Pons (tissue), 1 donor: ENCODE measurements at places on chromosomes 6 and 20.

DNA sequence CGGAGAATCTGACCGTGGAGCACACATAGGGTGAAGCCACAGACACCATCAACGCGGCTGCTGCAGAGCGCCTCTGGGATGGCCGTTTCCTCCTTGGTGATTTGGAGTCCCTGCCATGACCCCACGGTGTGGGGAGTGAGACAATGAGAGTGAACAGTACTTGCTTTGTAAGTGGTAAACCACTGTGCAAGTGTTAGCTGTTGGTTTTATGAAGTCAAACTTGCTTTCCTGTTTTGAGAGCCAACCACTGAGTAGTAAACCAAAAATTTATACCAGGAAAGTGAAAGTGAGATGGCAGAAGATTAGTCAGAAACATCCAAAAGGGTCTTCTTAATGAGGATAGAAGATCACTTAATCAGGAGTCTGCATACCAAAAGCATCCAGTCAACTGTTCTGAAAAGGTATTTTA is 160.7 kb downstream of the FOXC1 start:
- DNase-seq: no peak

DNA sequence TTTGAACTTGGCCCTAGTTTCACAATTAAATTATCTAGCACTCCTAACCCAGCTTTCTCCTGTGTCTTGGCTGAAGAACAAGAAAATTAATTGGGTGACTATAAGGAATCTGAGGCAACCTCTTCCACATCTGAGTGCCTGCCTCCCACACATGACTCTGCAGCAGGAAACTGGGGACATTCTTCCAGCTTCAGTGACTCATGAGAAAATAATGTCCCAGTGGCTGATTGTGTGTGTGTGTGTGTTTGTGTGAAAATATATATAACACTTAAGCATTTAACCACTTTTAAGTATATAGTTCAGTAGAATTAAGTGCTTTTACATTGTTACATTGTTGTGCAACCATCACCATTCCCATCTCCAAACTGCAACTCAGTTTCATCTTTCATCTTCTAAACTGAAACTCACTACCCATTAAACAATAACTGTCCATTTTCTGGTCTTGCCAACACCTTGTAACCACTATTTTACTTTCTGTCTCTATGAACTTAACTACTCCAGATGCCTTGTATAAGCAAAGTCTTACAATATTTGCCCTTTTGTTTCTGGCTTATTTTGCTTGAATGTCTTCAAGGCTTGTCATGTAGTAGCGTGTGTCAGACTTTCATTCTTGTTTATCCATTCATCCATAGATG is 8.7 kb downstream of the TRIM38 start:
- no peak for DNase-seq

- DNase-seq: no peak
Measured at GRCh38 chr6:56169366-56169765, 78.0 kb downstream of the COL21A1 start.

GRCh38 chr6:31776485-31776988 is 591 bp downstream of the VWA7 start:
- DNase-seq: no peak

GRCh38 chr6:13194852-13195251 is 133.5 kb downstream of the TBC1D7 start:
- peak; percentile 79 for DNase-seq

DNA sequence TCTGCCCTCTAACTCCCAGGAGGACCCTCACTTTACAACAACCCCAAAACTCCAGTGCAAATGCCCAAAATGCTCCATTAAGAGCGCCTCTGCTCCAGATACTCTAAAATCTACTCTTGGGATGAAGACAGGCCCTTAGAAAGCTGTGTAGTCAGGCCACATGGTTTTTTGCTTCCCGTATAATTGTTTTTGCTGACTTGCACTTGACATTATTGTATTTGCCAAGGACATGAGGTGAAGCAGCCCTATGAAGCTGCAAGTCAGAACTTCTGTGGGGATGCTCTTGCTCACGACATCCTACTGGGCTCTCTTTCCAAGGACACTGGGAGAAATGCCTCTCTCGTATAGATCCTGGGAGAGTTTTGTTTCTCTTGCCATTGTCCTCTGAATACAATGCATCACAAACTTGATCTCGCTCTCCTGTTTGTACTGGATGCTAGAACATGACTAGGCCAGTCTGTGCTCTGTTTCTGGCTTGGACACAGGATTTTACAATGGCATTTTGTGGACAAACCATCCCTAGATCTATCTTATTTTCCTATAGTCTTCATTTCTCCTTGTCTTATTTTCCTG is 177.2 kb upstream of the DTNBP1 start:
- DNase-seq: peak; percentile 75

GRCh38 chr6:40631744-40632143 is 44.6 kb upstream of the LRFN2 start:
- DNase-seq: peak; percentile 84

- peak; percentile 71 for DNase-seq
Measured at GRCh38 chr20:2932498-2932897, 59.2 kb downstream of the PTPRA start.

DNA sequence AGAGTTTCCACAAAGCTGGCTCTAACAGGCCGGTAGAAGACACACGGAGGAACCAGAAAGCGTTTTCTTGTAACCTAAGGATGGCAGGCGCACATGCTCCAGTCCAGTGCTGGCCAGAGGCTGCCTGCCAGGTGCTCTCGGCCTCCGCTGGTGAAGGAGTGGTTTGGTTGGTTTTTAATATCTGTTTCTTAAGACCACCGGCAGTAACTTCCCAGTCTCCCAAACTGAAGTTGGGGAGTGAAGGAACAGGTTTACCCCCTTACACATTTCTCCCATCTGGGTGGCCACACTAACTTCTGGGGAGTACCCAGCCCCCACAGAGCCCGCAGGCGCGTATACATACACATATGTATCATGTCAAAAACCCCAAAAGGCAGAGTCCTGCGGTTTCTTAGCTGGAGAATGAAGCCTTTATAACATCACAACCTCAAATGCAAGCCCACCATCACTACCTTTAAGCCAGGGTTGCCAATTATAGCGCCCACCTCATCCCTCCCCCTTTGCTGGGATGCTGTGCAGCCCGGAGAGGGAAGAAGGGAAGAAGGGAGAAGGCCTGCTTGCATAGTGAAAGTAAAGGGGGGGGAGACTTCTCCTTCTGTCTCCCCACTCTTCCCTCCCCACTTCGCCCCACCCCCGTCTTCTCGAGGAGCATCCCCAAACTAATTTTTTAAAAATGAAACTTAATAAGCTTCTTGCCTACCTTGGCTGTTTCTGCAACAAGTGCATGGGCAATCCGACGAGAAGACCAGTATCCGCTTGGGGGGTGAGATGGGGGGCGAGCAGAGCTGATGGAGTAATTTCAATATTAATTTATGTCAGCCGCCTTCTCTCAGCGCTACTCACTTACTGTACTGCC is 1.0 kb downstream of the TRERF1 start:
- DNase-seq: no peak

GRCh38 chr6:5659467-5659866 is 347.3 kb downstream of the NRN1 start:
- no peak for DNase-seq

- DNase-seq: peak; percentile 83
Measured at GRCh38 chr20:327186-328026, 2.1 kb downstream of the SOX12 start.

- peak; percentile 41 for DNase-seq
Measured at GRCh38 chr6:129267028-129267427, 384.1 kb downstream of the LAMA2 start.

DNA sequence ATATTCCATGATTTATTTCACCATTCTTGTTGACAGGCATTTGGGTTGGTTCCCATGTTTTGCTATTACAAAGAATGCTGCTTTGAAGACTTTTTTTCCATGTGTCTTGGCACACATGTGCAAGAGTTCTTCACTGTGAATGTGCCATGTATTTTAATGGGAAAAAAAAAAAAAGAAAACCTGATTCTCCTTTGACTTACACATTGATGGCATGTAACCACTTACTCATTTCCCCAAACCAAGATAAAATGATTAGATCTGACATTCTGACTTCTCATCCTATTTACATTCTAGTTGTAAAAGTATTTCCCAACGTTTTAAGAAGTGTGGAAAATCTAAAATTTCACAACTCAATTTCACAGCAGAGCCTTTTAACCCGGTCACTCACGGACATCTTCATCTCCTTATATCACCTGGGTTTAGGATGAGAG is 4.4 kb downstream of the CAP2 start:
- no peak for DNase-seq

DNA sequence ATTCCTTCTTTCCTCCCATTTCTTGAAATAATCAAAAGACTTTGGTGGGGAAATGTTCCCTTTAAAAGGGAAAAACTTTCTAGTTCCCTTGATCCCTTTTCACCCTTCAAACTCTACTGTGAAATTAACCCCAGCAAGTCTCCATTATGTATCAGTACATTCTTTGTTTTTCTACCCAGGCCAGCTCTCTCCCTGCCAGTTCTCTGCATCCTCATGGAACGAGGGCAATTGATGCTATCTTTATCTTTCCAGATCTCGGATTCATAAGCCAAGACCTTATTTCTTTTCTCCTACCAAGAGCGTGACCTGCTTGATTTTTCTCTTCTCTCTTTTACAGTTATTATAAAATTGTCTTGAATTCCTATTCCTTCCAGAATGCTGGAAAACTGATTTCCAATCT is 75.8 kb downstream of the ADGRB3 start:
- DNase-seq: peak; percentile 77

- no peak for DNase-seq
Measured at GRCh38 chr6:106159531-106159940, 73.4 kb downstream of the PRDM1 start.

DNA sequence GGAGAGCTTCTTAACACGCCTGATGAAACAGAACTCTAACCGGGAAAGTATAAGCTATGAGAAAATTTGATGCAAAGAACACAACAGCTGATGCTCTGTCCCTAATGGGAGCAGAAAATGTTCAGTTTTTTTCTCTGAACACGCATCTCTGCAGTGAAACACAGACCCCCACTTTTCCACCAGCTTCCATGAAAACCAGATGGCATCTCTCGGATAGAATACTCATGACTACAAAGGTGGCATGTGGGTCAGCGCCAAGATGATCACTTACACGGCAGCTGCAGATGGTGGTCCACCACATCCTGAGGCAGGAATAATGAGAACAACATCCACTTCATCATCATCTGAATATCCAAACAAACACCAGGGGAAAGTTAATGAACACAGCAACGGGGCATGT is 85.2 kb upstream of the CNR1 start:
- no peak for DNase-seq

DNA sequence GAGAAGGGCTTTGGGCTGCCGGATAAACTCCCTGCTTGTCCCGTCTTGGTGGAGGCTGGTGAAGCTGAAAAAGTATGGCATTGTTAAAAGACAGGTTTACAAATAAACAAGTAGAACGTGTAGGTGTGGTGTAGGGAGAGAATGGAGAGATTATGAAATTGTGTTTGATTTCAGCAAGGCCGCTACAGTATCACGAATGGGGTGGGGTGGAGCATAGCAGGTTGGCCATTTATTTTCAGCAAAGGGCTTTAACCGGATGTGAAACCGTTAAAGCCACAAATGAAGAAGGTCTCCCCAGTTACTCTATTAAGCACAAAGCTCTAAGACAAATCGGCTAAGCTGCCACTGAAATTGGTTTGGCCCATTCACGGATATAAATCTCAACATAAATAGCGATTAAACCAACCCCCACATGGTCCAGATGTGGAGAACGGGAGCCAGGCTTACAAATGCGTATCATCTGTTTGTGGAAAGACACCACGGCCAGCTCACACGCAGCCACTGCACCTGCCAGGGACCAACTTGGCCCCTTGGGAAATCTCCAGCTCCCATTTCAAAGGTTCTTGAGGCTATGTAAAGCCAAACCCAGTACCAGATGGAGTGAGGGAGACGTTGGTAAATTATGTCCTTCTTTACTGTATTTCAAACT is 94.0 kb downstream of the ZMYND8 start:
- no peak for DNase-seq

- no peak for DNase-seq
Measured at GRCh38 chr20:24782801-24783630, 166.1 kb upstream of the CST7 start.

- no peak for DNase-seq
Measured at GRCh38 chr6:169931261-169931660, 179.8 kb downstream of the ERMARD start.

GRCh38 chr6:37862992-37863391 is 43.5 kb downstream of the ZFAND3 start:
- no peak for DNase-seq

- no peak for DNase-seq
Measured at GRCh38 chr6:72205500-72205899, 319.1 kb downstream of the RIMS1 start.

GRCh38 chr6:170238741-170239565 is 51.9 kb downstream of the DLL1 start:
- no peak for DNase-seq

DNA sequence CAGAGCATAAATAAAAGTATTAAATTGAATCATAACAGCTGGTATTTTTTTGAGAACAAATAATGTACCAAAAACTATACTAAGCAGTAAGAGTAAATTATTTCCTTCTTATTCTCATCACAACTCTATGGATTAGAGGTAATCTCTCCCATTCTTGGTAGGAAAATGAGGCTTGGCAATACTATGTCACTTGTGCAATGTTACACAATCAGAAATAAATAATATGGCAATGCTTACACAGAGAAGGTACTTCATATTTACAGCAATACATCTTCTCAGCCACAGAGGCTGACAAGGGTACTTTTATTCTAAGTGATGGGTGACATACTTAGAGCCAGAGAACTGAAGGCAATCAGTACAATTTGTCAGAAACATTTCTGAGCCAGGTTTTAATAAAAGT is 3.9 kb downstream of the DST start:
- no peak for DNase-seq

DNA sequence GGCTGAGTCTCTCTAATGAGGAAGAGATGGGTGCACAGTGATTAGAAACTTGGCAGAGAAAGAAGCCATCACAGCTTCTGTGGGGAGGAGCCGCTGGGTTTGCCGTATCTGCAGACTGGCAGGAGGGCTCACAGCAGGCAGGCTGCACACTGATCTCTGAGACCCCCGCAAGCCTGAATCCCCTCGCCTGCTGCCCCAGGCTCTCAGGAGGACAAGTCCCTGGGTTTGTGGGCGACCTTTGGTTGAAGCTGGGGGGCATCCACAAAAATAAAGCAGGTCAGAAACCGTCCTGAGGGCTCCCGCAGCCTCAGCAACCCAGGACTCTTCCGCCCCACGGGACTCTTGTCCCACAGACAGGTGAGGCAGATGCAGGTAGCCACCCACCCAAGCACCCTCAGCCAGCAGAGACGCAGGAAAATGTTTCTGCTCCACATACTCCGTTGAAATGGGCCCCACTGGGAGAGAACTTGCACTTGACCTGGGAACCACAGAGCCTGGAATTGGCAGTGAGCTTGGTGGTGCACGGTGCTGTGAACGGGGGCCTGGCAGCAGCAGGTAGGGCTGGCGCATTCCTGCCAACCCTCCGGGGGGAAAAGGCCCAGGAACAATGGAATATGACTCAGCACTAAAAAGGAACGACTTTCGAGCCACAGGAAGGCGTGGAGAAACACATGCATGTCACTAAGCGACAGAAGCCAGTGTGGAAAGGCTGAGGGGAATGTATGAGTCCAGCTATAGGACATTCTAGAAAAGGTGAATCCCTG is 89.9 kb downstream of the YTHDF1 start:
- no peak for DNase-seq
